ENCODE measurements at places on chromosomes 7 and 10.

- DNase-seq, result no peak
Observed at GRCh38 chr7:130048906-130049305, 2.3 kb downstream of the ZC3HC1 start.

GRCh38 chr10:123146894-123147634 is 872 bp upstream of the HMX2 start:
- no peak for DNase-seq

DNA sequence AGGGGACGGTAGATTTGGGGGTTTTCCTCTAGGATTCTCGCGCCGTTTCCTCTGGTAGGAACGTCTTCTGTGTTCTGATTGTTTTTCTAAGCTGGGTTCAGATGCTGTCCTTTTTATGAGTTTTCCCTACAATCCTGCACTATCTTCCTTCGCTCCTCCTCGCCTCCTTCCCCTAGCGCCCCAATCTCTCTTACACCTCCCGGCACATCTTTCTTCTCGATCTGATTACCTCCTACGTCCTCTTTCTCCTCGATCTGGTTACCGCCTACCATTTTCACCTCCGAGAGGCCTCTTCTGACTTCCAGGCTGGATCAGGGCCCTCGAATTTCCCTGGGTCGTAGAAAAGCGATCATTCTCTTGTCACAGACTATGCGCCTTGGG is 413 bp downstream of the BUD31 start:
- DNase-seq, result no peak

- DNase-seq, result peak; percentile 58
Observed at GRCh38 chr10:61024856-61025201, 80.8 kb upstream of the RHOBTB1 start.

- no peak for DNase-seq
Observed at GRCh38 chr10:47379901-47380300, 4.2 kb downstream of the ZNF488 start.

Measured in HEK293T (cell line).